NT2/D1 (cell line): ENCODE measurements at places on chromosomes 13 and 19.

GRCh38 chr19:3407556-3408516 is 41.5 kb downstream of the NFIC start:
- DNase-seq: no peak

DNA sequence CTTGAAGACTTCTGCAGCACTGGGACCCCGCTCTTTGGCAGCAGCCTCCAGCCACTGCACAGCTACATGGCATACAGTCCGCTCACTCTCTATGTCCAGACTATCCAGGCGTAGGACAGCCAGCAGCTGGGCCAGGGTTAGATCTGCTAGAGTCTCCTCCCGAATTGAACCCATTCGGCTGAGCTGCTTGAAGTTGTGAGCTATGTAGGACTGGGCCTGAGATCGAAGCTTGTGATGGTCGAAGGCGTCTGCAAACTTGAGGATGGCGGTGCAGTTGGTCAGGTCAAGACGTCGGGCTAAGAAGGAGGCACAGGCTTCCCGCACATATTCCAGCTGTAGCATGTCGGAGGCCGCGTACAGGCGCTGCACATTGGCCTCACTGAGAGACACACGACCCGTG is 900 bp downstream of the KBTBD7 start:
- no peak for DNase-seq

- no peak for DNase-seq
These were observed 20.7 kb downstream of the AKAP8 start for GRCh38 chr19:15358918-15359317.

- no peak for DNase-seq
These were observed 3.7 kb upstream of the MKNK2 start for GRCh38 chr19:2054763-2055162.

DNA sequence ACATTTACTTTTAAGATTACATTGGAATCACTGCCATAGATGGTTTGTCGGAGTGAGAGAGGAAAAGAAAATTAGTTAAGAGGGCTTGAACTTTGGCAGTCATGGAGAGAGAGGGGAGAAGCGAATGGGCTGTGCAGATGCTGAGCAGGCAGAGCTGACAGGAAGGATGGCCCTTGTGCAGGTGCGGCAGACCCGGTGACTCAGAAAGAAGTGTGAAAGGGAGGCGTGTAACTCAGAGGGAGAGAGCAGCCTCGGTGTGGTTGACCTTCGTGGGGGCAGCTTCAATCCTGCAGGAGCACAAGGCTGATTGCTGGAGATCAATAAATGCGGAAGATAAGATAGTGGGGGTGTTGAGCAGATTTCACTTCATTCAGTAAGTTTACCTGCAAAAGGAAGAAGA is 76.9 kb downstream of the TNFSF13B start:
- no peak for DNase-seq

GRCh38 chr13:50437252-50437651 is 406.2 kb downstream of the DLEU7 start:
- no peak for DNase-seq

- no peak for DNase-seq
These were observed 358.0 kb downstream of the FGF9 start for GRCh38 chr13:22028831-22029230.

DNA sequence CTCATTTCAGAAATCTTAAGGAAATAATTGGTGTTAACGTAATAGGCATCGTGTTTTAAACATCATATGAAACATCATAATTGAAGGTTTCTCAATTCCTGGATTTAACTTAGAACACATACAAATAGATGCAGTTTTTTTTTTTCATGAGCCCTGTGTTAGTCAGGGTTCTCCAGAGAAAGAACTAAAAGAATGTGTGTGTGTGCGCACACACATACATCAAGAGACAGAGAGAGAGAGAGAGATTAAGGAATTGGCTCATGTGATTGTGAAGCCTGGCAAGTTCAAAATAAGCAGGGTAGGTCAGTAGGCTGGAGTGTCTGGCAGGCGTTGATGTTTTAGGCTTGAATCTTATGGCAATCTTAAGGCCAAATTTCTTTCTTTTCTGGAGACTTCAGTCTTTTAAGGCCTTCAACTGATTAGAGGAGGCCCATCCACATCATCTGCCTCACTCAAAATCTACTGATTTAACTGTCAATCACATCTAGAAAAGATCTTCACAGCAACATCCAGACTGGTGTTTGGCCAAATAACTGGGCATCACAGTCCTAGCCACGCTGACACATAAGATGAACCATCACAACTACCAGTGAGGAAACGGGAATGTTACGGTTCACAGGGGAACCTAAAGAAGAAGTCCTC is 25.2 kb downstream of the SPATA13 start:
- no peak for DNase-seq

DNA sequence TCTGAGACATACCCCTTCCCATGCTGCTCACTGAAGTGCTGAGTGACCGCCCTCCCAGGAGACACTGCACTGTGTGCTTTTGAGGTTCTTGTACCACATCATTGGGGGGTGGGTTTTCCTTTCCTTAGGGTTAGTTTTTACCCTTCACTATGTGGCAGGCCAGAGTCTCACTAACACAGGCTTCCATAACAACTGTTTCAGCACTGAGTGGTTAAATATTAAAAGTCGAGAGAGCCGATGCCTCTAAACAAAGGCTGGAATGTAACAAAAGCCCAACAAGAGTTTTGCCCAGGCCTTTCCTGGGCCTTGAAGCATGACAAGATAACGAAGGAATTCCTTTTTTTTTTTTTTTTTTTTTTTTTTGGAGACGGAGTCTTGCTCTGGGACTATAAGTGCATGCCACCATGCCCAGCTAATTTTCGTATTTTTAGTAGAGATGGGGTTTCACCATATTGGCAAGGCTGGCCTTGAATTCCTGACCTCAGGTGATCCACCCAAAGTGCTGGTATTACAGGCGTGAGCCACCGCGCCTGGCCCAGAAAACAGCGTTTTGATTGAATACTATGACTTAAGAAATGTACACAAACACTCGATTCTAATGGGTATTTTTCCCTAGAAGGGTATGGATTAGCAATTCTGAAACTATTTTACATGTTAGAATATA is 46.5 kb downstream of the ZNF823 start:
- DNase-seq: no peak

DNA sequence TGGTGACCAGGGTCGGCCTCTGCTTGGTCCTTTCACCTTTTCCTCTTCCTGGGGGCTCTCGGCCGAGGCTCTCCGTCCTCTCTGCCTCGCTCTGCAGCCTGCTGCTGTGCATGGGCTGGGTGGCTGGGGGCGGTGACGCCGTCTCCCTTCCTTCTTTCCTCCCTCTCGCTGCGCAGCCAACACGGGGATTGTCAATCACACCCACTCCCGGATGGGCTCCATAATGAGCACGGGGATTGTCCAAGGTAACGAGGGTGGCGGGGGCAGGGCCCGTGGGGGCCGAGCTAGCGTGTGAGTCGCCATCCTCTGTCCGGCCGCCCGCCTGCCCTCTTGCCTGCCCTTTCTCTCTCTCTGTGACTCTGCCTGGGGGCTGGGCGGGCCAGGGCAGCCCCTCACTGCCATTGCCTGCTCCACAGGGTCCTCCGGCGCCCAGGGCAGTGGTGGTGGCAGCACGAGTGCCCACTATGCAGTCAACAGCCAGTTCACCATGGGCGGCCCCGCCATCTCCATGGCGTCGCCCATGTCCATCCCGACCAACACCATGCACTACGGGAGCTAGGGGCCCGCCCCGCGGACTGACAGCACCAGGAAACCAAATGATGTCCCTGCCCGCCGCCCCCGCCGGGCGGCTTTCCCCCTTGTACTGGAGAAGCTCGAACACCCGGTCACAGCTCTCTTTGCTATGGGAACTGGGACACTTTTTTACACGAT is 7.1 kb downstream of the YIPF2 start:
- DNase-seq: no peak

GRCh38 chr13:99279637-99280036 is 21.5 kb upstream of the GPR18 start:
- DNase-seq: no peak

- DNase-seq: no peak
These were observed 34.2 kb upstream of the OLFM2 start for GRCh38 chr19:9970481-9970880.

GRCh38 chr19:6412447-6413091 is 12.0 kb downstream of the KHSRP start:
- DNase-seq: no peak

- DNase-seq: no peak
These were observed 4.3 kb downstream of the MYO9B start for GRCh38 chr19:17079710-17080439.

DNA sequence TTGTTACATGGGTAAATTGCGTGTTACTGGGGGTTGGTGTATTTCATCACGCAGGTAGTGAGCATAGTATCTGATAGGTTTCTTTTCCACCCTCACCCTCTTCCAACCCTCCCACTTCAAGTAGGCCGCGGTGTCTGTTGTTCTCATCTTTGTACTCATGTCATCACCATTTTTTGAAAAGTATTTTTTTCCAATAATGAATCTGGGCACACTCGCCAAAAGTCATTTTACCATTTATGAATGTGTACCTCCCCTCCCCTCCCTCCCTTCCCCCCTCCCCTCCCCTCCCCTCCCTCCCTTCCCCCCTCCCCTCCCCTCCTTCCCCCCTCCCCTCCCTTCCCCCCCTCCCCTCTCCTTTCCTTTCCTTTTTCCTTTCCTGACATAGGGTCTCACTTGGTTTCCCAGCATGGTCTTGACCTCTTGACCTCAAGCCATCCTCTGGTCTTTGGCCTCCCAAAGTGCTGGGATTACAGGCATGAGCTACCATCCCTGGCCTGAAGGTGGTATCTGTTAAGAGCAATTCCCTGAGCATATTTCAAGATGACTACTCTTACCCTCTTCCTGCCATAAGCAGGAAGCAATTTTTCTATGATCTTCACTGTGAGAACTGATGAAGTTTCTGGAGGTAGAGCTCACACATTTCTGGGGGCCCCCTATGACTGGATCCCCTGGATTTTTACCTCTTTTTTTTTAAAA is 15.7 kb downstream of the ZNF627 start:
- no peak for DNase-seq

DNA sequence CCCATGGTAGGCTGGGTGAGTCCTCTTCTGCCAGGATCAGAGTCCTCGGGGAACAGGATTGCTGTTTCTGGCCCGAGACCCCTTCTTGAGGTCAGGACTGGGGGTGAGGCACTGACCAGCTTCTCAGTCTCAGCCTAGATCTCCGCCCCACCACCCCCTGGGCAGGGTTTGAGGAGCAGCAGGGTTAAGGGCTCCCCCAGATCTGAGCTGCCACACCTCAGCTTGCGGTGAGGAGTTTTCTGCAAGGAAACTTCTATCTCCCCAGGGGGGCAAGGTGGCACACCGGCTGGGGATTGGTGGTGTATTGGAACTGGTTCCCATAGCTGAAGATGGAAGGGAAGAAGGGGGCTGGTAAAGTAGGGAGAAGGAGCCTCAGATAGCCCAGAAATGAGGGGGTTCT is 19.5 kb downstream of the CHST8 start:
- no peak for DNase-seq

DNA sequence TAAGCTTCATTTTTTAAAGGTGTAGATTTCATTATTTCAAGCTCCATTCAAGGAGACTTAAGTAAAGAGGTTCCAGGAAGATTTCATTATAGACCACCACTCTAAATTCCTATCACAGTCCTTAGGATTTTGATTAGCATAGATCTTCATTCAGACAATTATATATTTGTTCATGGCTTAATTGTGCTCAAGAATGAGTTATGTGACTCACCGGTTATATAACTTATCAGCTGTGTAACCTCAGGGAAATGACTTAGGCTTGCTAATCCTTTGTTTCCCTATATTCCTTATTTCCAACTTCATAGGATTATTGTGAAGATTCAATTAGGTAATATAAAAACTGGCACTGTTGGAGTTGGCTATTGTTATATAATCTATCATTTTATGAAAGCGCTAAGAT is 632.8 kb upstream of the SPRY2 start:
- no peak for DNase-seq

GRCh38 chr13:81393721-81394120 is 1052.8 kb upstream of the SPRY2 start:
- DNase-seq: no peak

- no peak for DNase-seq
These were observed 30.0 kb upstream of the MBNL2 start for GRCh38 chr13:97192166-97192565.

DNA sequence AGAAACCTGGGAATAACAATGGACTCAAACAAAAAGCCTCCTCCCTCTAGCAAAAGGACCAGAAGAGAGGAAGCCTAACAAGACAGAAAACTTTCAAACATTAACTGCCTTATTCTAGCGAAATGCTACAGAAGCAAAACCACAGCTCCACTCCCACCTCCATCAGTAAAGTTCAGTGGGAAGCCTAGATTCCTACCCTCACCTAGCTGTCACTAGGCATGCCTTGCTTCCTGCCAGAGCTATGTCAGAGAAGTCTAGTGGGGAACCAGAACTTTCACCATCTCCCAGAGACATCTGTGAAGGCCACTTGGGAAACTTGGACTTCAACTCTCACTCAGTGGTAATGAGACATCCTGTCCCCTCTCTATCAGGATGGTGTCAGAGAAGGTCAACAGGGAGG is 37.1 kb downstream of the DPY19L3 start:
- DNase-seq: no peak

GRCh38 chr13:30850204-30850866 is 55.7 kb upstream of the MEDAG start:
- no peak for DNase-seq

DNA sequence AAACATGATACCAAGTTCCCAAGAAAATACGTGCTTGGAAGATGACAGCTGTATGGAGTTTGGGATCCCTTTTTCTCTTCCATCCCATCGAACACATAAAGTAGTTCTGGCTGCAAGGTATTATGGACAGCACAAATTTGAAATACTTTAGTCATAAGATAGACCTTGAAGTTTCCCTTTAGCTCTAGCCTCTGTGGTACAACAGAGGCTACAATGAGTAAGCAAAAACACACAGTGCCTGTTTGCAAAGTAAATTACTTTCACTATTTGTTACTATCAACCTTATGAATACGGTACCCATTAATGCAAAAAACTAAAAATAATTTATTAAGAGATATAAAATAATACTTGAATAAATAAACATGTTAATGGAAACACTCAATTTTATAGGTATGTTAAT is 21.0 kb upstream of the LRCH1 start:
- DNase-seq: no peak

GRCh38 chr13:76758738-76759137 is 127.5 kb downstream of the KCTD12 start:
- DNase-seq: no peak

- no peak for DNase-seq
These were observed 1348.5 kb downstream of the PCDH9 start for GRCh38 chr13:65881561-65882155.

DNA sequence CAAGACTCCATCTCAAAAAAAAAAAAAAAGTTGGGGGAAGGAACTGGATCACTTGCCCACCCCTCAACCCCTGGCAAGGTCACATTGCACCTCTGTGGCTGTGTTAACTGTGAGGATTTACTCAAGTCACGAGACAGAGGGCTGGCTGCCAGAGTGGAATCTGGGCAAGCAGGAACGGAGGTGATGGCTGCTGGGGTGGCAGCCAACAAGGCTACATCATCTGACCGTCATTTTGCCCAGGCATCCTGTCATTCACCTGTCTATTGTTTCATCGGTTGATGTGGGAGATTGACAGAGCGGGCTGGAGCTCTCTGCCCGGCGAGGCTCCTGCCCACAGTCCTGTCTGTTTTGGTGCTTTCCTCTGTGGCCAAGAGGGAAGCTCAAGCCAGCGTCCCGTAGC is 75.7 kb downstream of the DPF1 start:
- no peak for DNase-seq
